Right renal pelvis (tissue), 4 donors: ENCODE measurements at places on chromosomes 1 and 21. TPM values are rescaled to one million over a fixed set of nuclear protein-coding genes. Genes with fewer than 3 reads are reported as not detected.

GRCh38 chr1:231626951-231627614 is 493 bp downstream of the DISC1 start:
- DNase-seq: no peak

DNA sequence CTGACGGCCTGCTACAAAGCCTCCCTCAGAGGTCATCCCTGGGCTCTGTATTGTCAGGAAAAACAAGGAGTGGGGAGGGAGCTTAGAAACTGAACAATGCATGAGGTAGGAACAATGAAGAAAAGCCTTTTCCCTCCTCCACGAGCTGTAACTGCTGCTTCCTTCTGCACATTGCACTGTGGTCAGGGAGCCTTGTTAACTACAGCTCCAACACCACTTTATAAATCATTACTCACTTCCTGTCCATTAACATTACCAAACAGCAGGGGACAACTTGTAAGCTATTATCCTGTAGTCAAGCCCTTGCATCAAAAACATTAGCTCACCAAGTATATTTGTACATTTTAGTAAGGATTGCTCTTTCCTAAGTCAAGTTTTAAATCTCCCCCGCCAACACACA is 336.0 kb upstream of the NR5A2 start:
- DNase-seq: no peak

- no peak for DNase-seq
These were observed 87.1 kb upstream of the TNR start for GRCh38 chr1:175830500-175830899.

DNA sequence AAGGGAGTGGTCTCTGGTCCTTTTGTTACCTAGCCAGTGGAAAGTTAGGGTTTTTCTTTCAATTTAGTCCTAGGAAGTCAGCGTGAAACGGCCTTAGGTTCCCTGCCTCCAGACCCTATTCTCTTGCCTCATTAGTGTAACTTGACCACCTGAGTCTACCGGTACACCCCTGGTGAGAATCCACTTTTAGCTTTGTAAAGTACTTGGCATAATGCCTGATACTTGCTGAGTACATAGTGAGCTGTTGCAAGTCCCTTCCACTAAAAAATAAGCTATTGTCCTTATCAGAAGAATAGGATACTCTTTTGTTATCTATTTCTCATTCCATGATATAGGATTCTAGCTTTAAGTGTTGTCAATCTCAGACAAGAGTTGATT is 228.8 kb downstream of the ST6GALNAC3 start:
- no peak for DNase-seq

DNA sequence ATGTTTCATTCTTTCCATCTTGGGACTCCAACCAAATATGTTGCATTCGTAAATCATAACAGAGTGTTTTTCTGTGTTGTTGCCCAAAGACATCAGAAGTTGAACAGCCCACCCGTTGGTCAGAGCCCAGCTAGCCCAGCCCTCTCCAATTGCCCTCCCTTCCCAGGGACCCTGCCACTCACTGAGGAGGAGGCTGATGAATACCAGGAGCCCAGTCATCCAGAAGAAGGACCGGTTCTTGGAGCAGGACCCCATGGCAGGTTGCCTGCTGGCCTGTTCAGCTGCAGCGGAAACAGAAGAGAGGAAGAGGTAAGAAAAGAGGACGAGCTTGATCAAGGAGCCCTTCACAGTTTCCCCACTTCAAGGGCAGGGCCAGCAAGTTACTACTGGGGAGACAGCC is 172.2 kb upstream of the ETV3 start:
- no peak for DNase-seq

DNA sequence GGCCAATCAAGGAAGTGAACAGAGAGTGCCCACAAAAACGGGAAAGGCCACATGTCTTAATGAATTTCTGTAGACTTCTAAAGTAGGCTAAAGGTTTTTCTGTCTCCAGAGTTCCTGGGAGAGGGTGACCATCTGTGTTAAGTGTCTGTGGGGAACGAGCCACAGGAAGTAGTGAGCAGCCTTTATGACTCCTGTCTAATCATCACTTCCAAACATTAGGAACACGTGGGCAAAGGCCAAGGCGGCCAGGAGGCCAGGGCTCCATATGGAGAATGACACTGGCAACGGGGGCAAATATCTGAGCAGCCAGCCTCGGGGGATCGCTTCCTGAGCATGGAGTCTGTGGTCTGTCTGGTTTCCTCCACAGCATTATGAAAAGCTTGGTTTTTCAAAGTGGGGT is 7.1 kb downstream of the FAM89A start:
- DNase-seq: no peak

DNA sequence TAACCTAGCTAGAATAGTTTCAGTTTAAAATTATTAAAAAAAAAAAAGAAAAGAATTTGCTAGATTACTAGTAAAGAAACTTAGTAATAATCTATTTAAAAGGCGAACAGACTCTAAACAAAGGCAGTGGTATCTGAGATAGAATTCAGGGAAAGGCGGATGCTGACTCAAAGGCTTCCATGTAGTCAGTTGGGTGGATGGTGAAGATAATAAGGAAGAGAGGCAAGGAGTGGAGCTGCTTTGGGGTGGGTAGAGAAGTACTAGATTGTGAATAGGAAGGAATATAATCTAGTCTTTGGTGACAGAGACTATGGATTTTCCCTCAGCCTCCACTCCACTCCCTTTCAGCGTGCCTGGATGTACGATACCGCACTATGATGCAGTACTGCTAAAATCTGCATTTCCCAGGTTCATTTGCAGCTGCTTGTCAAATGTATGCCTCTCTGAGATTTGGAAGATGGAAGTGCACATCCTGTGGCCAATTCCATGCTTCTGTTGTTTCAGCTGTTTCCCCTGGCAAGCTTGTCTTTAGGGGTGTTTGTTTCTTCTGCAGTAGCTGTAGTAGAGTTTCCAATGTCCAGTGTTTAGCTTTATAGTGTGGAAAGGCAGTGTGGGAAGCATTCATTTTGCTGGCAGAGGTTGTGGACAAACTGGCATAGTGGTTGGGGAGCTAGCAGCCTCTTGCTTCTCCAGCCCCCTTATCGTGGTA is 184.6 kb upstream of the NRIP1 start:
- no peak for DNase-seq

The RASSF5 gene
- polyA plus RNA-seq: 7.0 TPM

The CHI3L2 gene
- 0.47 TPM for polyA plus RNA-seq

The TRIM45 gene
- polyA plus RNA-seq: 23.6 TPM

The CENPS gene
- polyA plus RNA-seq: 34.0 TPM
